Suppressor macrophage treated with lipopolysaccharide for 1 hour (primary cell): ENCODE measurements at places on chromosomes 5 and 9.

GRCh38 chr9:111356481-111357244 lies 26.6 kb upstream of the OR2K2 start:
- DNase-seq, result peak; percentile 11

DNA sequence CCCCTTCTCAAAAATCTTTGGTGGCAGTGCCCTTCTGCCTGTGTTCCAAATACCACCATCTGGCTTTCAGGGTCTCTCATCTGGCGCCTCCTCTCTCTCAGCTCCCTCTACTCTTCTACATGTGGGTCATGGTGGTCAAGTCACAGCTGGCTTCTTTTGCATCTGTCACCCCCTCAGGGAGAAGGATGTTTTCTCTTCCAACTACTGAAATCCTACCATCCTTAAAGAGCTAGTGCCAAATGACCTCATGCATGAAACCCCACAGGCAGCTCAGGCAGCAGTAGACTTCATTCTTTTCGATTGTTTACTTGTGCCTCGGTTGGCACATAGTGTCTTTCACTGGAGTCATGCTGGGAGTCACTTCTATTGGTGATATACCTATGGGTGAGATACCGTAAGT lies 219.2 kb downstream of the DCP2 start:
- DNase-seq, result no peak

GRCh38 chr5:83703059-83703458 lies 17.6 kb downstream of the HAPLN1 start:
- DNase-seq, result no peak

DNA sequence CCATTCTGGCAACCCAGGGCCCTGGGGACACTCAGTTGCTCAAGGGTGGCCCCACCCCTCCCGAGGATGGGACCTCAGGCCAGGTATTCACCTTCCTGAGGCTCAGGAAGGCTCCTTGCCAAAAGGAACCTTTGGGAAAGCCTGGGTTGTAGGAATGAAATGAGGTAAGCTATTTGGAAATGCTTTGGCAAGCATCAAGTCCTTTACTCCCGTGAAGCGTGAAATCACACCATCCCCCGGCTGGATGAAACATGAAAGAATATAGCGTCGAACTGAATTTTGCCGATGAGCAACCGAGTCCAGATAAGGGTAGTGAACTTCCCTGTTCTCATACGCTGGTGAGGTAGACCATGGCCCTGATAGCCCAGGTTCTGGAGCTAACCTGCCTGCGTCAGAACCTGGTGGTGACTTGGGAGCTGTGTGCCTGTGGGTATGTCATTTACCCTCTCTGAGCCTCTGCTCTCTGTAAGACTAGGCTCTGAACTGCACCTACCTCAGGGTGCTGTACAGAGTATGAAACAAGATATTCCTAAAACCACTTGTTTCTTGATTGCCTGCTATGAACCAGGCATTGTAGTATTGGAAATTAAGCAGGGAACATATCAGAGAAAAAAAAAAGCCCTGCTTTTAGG lies 105.3 kb upstream of the BOD1 start:
- DNase-seq, result no peak

- peak; percentile 83 for DNase-seq
Observed at GRCh38 chr5:160165137-160166068, 46.2 kb upstream of the PWWP2A start.

DNA sequence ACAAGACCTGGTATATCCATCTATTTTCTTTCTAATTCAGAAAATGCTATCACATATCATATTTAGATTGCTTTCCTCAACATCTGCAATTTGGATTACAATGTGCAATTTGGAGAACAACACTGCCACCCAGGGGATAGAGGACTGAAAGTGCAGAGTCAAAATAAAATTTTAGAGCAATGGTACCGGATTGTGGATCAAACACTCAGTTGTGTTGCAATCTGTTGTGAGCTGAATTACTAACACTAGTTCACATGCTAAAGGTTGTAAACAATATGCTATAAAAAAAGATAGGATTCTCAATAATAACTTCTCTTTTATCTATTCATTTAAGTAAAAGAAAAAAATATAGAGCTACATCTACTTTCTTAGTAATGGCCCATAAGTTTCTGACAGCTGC lies 11.9 kb upstream of the SRFBP1 start:
- peak; percentile 59 for DNase-seq

DNA sequence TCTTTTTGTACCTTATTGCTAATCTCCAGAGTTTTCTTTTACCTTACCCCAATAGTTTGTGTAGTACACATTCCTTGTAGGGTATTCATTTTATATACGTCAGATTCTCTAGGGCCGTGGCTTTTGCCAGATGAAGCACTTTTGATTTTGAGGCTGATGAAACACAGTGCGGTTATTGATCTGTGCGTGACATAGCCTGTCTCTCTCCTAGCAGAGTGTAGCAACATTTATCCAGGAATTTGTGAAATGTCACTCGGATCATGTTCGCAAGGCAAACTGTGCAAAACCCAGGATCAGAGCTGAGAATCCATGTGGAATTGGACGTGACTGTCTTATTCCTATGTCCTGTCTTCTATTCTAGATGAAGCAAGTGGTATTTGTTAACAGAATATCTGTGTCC lies 142.0 kb upstream of the SH3GL2 start:
- DNase-seq, result no peak

- no peak for DNase-seq
Observed at GRCh38 chr5:170751631-170752030, 31.9 kb upstream of the GABRP start.

- DNase-seq, result peak; percentile 81
Observed at GRCh38 chr5:119341452-119342349, 14.1 kb upstream of the TNFAIP8 start.

DNA sequence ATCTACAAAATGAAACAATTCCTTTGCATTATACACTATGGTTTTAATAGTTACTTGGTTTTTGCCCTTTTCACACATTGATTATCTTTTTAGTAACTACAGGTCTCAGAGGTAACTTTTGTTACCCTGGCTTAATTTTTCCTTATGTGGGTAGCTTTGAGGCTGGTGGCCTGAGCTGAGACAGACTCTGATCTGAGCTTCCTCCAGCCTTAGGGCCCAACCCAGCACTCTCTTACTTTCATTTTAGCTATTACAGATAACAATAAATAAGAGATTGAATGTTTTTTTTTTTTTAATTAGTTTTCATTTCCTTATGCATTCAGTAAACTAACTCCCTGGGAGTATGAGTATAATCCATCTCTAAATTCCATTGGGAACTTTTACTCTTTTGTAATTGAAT lies 15.1 kb upstream of the OXCT1 start:
- no peak for DNase-seq

DNA sequence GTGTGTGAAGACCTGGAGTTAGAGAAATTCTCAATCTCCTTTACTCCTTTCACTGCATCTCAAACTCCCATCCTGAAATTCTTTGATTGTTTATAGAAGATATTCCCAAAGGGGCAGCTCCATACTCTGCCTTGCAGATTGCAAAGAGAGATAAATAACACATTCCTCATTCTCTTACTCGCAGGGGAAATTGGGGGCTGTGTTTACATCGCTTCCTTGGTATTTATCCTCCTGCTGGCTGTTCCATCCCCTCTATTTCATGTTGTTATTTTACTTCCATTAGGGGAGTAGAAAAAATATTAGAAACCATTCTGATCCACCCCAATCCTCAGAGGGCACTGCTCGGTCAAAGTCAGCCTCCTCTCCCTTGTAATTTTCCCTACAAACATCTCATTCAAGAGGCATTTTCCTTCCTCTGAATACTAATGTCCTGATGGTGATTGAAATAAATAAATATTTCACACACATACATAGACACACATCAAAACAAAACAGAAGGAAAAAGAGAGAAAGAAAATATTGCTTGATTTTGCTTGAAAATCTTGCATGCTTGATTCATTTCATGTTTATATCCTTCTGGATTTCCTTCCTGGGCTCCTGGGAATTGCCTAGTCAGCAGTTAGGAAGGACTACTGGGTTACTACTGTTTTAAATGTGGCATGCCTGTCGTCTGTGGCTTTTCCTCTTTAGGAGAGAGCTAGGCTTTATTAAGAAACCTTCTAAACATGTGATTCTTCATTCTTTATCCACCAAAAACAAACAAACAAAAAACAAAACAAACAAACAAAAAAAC lies 420.1 kb upstream of the PAPPA start:
- no peak for DNase-seq

- DNase-seq, result peak; percentile 76
Observed at GRCh38 chr9:21070171-21070571, 7.6 kb downstream of the IFNB1 start.

- DNase-seq, result no peak
Observed at GRCh38 chr5:136655468-136655867, 290.1 kb upstream of the TRPC7 start.

DNA sequence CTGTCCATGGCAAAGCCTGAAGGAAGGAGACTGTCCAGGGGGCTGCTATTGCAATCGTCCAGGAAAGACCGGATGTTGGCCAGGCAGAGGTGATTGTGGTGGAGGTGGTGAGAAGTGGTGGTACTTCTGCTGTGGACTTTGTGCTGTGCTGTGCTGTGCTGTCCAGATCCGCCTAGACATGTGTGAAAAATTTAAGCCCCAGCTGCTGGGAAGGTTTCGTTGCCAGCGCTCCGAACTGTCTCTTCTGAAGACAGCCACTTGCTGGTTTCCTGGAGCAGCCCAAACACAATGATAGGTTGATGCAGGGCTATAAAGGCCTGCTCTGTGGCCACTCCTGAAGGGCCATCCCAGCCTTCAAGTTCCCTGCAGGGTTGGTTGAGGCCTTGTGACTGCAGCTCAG lies 223.0 kb upstream of the MPDZ start:
- no peak for DNase-seq

- no peak for DNase-seq
Observed at GRCh38 chr5:109304309-109304708, 105.5 kb downstream of the PJA2 start.

- DNase-seq, result no peak
Observed at GRCh38 chr5:19534751-19535150, 453.2 kb downstream of the CDH18 start.

- DNase-seq, result no peak
Observed at GRCh38 chr5:1312993-1313833, 18.3 kb upstream of the TERT start.

DNA sequence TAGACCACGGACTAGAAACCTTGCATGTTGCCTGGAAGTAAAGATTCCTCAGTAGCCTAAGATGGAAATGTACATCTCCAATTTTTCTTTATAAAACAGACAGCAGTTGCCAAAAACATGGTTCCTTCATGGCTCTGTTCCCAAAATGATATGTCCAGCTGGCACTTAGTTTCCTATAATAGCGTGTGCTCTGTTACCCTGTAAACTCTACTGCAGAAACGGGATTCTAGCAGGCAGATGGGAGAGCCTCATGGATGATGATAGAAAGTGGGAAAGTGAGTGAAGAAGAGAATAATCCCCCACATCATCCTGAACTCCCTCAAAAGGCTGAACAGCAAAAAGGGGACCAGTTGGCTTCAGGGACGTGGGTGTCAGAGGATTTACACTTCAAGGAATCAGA lies 118.2 kb downstream of the FRMD3 start:
- no peak for DNase-seq

- no peak for DNase-seq
Observed at GRCh38 chr5:180604271-180604670, 13.0 kb upstream of the SCGB3A1 start.

DNA sequence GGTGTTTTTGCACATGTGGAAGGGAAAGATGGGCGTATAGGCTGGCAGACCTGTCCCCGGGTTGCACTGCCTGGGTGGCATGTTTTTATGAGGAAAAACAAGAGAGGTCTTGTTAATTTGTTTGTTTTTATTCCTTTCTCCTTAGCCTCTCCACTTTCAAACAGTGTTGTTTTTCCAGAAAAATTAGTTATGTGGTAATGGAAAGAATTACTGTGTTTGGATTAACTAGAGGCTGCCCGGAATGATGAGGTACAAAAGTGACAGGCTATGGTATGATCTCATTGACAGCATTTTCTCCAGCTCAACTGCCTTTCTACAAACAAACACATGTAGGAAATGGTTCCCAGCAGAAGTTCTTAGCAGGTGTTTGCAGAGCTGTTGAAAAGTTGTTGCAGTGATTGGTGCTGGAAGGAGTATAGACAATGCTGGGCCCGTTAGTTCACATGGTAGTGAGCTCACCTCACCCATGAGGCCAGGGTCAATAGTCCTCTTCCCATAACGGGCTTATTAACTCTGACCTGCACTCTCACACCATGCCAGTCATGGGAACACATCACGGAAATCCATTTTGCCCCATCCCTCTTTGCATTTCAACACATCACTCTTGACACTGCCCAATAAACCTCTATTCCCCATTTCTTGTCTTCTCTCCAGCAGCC lies 111.3 kb upstream of the SAP30L start:
- DNase-seq, result no peak

DNA sequence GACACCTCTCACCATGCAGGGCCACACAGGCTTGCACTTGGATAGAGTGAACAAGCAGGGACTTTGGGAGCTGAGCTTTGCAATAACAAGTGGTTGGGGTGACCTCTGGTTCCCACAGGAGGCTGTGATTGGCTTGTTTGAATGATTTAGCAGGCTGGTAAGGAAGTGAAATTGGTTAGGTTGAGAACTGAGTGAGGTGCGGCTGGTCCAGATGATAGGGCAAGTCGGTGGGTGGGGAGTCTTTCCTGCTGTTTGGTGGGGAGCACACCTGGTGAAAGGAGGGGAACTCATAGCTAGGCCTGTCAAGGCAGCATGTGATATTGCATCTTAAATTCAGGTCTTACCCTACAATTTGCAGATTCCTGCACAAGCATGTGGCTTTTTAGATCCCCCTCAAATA lies 794.6 kb upstream of the ZNF608 start:
- no peak for DNase-seq
